ENCODE measurements at places on chromosomes 2 and 18.
A peak's percentile ranks its signal among the peaks of the same experiment; 100 is the strongest.

- DNase-seq = no peak
Measured at GRCh38 chr18:67514901-67515540, 1.5 kb downstream of the DSEL start.

DNA sequence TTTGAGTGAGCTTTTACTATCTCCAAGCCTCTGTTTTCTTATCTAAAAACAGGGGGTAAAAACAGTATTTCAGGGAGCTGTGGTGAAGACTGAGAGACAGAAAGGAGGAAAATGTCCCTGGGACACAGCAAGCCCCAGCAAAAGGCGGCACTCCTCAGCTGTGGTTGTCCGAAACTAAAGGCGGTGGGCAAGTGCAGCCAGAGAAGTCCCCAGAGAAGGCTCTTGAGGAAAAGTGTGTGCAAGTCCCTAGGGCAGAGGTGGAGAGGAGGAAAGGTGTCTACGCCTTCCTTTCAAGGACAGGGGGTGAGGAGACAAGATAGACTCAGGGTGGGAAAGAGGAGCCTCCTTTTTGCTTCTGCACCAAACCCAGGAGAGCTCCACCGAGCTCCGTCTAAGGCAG lies 45.5 kb downstream of the CYP27C1 start:
- DNase-seq = no peak

DNA sequence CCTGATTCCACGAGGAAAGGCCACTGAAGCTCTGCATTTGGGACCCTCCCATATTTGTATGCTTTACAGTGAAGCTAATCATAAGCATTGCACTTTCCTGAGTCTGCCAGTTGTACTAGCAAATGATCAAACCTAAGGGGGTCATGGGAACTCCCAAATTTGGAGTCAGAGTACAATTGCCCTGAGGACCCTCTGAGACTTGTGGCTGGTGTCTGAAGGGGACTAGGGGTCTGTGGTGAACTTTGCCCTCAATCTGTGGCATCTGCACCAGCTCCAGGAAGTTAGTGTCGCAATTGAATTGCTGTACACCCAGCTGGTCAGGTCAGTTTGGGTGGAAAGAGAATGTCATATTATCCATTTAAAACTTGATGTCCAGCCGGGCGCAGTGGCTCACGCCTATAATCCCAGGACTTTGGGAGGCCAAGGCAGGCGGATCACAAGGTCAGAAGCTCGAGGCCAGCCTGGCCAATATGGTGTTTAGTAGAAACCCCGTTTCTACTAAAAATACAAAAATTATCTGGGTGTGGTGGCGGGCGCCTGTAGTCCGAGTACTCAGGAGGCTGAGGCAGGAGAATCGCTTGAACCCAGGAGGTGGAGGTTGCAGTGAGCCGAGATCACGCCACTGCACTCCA lies 18.1 kb downstream of the SOWAHC start:
- no peak for DNase-seq

- DNase-seq = no peak
Measured at GRCh38 chr2:105449076-105449475, 50.2 kb upstream of the FHL2 start.

- no peak for DNase-seq
Measured at GRCh38 chr2:186910996-186911395, 62.0 kb upstream of the ZSWIM2 start.

GRCh38 chr18:58896734-58897508 lies 32.2 kb downstream of the ZNF532 start:
- no peak for DNase-seq

DNA sequence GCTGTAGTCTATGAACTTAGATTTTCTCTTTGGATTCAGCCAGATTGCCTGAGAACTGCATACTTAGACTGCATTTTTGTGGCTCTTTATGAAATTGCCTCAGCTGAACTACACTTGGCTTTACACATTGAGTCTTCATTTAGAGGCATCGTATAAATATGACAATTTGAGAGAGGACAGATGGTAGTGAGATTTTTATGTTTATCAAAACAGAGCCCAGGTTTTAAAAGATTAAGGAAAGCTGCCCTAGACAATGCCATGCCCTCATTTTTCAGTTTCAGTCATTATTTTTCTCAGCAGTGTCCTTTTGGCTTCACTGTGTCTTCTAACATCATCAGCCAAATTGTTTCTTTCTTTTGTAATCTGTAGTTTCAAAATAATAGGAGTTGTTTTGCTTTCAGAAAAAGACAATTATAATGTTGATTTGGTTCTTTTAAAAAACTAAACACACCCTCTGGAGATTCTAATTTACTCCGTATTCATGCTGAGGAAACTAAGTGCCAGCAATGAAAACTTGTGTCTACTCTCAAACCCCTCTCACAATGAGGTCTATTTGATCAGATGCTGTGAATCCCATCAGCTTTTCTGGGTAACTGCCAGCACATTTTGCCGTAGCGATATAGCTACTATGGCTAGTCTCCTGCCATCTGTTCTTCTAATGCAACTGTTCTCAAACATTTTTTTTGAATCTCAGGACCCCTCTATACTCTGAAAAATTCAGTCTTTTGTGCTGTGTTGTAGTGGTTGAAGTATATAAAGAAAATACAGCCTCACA lies 46.2 kb downstream of the TWSG1 start:
- peak; percentile 87 for DNase-seq

DNA sequence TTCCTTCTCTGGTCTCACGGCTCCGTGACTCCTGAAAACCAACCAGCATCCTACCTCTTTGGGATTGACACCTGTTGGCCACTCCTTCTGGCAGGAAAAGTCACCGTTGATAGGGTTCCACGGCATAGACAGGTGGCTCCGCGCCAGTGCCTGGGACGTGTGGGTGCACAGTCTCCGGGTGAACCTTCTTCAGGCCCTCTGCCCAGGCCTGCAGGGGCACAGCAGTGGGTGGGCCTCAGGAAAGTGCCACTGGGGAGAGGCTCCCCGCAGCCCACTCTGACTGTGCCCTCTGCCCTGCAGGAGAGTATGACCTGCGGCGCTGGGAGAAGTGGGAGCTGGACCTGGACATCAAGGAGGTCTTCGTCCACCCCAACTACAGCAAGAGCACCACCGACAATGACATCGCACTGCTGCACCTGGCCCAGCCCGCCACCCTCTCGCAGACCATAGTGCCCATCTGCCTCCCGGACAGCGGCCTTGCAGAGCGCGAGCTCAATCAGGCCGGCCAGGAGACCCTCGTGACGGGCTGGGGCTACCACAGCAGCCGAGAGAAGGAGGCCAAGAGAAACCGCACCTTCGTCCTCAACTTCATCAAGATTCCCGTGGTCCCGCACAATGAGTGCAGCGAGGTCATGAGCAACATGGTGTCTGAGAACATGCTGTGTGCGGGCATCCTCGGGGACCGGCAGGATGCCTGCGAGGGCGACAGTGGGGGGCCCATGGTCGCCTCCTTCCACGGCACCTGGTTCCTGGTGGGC lies 10.0 kb downstream of the PROC start:
- DNase-seq = no peak

Measured in NCI-H2171 (cell line).